SW 1271 (cell line): ENCODE measurements at places on chromosomes 5 and 9.

GRCh38 chr9:27499451-27499850 is 24.6 kb upstream of the IFNK start:
- DNase-seq = peak; percentile 63

GRCh38 chr5:362978-363765 is 41.7 kb downstream of the AHRR start:
- DNase-seq = no peak

- no peak for DNase-seq
These were observed 10.4 kb upstream of the WNK2 start for GRCh38 chr9:93173365-93174051.

- no peak for DNase-seq
These were observed 254.0 kb upstream of the IRX1 start for GRCh38 chr5:3341446-3342240.

DNA sequence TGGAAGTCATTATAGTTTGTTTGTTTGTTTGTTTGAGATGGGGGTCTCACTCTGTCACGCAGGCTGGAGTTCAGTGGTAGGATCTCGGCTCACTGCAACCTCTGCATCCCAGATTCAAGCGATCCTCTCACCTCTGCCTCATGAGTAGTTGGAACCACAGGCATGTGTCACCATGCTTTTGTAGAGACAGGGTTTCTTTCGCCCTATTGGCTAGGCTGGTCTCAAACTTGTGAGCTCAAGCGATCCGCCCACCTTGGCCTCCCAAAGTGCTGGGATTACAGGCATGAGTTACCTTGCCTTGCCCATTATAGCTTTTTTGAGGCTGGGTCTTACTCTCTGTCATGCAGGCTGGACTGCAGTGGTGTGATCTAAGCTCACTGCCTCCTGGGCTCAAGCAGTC is 28.8 kb downstream of the NSD1 start:
- DNase-seq = no peak

DNA sequence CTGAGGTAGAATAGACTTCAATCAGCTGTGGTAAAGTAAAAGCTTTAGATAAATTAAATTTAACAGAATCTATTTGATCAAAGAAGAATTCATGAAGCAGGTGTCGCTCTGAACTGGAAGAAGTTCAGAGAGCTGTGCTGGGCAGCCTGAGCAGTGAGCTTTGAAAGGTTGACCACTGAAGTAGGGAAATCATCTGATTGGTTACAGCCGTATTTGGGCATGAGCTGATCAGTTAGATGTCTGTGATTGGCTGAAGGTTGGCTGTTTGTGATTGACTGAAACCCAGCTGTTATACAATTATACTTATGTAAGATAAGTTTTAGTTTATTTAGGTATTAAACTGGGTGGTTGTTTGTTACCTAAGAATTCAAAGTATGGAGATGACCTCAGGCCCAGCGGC is 1174.6 kb downstream of the CDH9 start:
- no peak for DNase-seq

- DNase-seq = no peak
These were observed 610 bp downstream of the MSMP start for GRCh38 chr9:35753466-35753865.

GRCh38 chr5:172691886-172692285 is 50.8 kb downstream of the NEURL1B start:
- no peak for DNase-seq

GRCh38 chr9:133035669-133036068 is 4.9 kb downstream of the GTF3C5 start:
- DNase-seq = no peak

DNA sequence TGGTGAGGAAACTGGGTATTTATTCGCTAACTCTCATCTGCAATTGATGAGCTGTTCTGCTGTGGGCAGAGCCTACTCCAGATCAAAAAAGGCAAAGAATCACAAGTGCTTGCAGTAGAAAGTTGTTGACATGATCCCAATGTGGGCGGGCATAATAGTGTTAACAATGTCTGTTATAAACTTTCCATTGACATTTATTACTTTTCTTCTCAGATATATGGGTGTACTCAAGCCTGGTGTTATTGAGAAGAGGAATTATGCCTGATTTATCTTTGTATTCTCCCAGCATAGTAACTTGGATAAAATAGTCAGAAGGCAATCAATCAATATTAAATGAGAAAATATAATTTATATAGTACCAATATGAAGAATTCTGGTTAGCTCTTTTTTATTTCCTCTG is 47.8 kb downstream of the ZNF474 start:
- DNase-seq = no peak

DNA sequence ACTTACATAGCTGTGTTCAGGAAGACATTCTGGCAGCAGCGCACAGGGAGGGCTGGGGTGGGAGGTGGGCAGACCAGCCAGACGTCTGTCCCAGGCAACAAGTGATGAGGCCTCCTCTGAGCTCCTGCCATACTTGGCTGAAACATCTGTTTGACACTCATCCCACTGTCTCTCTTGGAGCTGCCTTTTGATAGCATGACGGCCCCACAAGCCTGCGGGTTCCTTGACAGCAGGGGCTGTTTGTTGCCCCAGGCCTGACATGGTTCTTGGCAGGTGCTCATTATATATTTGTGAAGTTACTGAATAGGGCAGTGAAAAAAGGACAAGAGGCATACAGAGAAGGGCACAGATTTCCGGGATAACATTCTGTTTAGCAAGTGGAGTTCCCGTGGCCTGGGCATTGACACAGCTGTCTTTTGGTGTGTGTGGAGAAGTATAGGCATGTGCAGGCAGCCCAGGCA is 22.2 kb upstream of the B4GALT1 start:
- DNase-seq = no peak

- DNase-seq = no peak
These were observed 11.3 kb downstream of the C9 start for GRCh38 chr5:39352951-39353350.

GRCh38 chr5:91225848-91226686 is 157.1 kb downstream of the ARRDC3 start:
- DNase-seq = no peak

GRCh38 chr9:127529671-127530070 is 78.4 kb downstream of the LRSAM1 start:
- DNase-seq = no peak

DNA sequence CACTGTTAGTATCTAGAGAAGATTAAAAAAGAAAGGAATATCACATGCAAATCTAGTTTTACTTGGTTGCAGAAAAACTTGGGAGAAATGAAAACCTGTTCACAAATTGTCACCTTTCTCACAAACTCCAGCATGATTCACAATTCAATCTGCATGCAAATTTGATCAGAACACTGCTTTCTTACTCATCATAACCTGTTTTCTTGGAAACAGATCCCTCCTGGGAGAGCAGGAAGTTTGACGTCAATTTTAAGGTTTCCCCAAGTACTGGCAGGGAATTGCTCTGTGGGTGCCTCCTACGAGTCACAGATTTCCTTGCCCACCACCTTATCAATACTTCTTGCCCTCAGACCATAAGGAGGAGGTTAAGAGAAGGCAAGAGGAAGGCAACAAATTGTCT is 30.2 kb upstream of the HTR4 start:
- DNase-seq = no peak
